ENCODE measurements at places on chromosomes 7 and 10.

GRCh38 chr7:22433710-22434460, 66.1 kb downstream of the STEAP1B start:
- DNase-seq = peak; percentile 92

GRCh38 chr7:122709930-122710646, 7.4 kb upstream of the RNF148 start:
- DNase-seq = no peak

- DNase-seq = no peak
These were observed 5.9 kb downstream of the DIP2C start for GRCh38 chr10:683448-684071.

GRCh38 chr10:21280971-21281572, 244.4 kb downstream of the SKIDA1 start:
- no peak for DNase-seq

- DNase-seq = no peak
These were observed 28.3 kb downstream of the POLR3A start for GRCh38 chr10:78000956-78001472.

Data from PC-9 (cell line).